Lung (tissue), 17 donors: ENCODE measurements at places on chromosomes 16 and 17.

DNA sequence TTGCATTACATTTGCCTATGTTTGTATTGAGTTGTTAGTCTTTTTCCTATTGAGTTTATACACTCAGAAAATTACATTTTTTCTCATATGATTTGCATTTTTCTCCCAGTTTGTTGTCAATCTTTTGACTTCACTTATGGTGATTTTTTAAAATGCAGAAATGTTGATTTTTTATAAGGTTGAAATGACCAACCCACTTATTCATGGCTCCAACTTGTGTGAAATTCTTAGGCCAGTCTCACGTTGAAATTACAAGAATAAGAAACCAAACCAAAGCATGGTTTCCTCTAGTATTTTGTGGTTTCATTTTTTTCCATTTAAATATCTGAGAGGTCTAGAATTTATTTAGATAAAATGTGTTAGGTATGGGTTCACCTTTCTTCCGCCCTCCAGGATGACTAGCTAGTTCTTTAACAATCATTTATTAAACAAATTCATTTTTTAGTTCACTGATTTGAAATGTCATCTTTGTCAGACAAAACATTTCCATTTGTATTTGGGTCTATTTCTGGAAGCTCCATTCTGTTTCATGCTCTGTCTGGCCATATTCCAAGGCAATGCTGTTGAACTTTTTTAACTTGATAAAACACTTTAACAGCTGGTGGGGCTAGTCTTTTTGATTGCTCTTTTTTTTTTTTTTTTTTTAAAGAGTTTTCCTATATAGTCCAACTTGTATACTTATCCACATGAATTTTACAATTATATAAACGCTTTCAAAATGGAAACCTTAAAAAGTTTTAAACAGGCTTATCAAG, 40.0 kb downstream of the FAM20A start:
- peak; percentile 27 for DNase-seq

GRCh38 chr16:68503334-68503733, 35.8 kb upstream of the ZFP90 start:
- no peak for DNase-seq

DNA sequence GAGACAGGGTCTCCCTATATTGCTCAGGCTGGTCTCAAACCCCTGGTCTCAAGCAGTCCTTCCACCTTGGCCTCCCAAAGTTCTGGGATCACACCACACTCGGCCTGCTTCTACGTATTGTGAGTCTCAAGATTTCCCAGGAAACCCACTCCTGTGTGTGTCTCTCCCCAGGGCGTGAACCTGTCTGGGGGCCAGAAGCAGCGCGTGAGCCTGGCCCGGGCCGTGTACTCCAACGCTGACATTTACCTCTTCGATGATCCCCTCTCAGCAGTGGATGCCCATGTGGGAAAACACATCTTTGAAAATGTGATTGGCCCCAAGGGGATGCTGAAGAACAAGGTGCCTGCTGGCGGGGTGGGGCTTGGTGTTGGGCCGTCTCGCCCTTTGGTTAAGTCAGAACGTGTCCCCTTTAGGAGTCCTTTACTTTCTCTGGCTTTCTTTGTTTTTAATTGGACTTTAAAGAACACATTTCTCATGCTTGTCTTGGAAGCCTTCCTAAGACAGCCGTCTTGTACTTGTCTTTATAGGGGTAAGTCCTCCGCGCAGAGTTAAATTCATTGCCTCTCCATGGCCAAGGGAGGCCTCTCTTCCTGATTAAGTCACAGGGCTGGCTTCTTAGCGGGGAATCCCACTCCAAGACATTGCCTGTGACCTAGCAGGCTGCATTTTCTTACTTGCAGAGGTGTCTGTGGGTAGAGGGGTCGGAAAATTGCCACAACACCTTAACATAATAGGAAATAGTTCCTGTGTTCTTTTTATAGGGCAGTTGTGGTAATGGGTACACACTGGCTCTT, 136.4 kb downstream of the ABCC6 start:
- DNase-seq = no peak

- DNase-seq = no peak
Observed at GRCh38 chr17:59346341-59346740, 14.9 kb downstream of the YPEL2 start.

DNA sequence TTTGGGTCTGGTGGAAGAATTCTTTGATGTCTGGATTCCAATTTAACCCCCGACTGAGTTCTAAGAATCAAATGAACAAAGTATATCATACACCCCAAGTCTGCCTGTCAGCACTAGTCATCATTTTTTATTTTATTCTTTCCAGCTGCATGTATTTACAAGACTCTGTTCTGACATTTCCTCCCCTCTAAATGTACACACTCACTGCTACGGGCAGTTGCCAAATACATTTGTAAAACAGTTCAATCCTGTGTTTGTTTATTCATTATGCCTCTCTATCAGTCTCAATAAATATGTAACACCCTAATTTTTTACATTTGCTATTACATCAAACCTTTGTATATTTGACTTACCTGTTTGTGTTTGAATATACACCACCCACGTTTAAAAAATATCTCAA, 422.3 kb upstream of the PSMD7 start:
- DNase-seq = peak; percentile 41

GRCh38 chr16:25013751-25014499, 1.2 kb downstream of the ARHGAP17 start:
- no peak for DNase-seq

DNA sequence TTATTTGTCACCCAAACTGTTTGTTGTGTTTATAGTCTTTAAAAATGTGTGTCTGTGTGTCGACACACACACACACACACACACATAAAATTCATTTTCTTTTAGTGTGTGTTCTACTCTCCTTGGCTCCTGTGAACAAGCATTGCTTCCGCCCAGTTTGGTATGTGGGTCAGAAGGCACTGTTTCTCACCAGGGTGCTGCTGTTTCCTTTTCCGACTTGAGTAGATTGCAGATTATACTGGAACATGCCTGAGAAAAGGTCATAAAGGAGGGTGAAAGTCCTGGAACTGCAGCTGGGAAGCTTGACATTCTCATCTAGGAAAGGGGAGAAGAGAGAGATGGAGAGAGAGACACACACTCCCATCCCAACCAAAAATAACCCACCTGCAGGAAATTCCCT, 330.3 kb downstream of the BCAS3 start:
- no peak for DNase-seq

DNA sequence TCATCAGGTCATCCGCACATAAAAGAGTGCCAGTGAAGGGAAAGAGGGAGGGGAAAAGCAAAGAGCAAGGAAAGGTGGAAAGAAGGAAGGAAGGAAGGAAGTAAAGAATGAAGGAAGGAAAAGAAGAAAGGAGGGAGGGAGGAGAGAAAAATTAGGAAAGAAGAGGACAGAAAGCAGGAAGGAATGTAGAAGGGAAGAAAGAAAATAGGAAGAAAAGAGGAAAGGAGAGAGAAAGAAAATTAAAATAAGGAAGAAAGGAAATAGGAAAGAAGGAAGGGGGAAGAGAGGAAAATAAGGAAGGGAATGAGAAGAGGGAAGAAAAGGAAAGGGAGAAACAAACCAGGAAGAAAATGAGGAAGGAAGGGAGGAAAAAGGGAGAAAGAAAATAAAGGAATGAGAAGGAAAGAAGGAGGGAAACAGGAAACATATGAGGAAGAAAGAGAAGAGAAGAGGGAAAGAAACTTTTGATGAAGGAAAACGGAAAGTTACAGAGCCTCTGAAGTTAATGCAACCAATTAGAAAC, 212.6 kb downstream of the XYLT1 start:
- no peak for DNase-seq

DNA sequence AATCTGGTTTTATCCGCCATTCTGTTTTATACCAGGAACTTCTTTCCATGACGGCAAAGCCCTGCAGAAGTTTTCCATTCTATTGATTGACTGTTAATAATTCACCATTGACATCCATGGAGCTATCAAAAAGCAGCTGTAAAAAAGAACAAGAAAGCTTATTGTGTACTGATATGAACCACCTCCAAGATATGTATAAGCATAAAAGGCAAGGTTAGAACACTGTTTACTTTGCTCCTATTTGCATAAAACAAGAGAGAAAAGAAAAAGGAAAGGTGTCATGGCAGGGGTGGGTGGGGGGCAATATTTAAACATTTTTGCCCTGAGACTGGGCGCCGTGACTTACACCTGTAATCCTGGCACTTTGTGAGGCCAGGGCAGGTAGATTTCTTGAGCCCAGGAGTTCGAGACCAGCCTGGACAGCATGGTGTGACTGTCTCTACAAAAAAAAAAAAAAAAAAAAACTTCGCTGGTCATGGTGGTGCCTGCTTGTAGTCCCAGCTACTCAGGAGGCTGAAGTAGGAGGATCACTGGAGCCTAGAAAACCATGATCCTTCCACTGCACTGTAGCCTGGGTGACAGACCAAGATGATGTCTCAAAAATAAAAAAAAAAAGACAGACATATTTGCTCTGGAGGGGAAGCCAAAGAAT, 52.5 kb downstream of the TMEM114 start:
- DNase-seq = no peak

- no peak for DNase-seq
Observed at GRCh38 chr17:67725373-67725791, 7.6 kb downstream of the NOL11 start.

- DNase-seq = no peak
Observed at GRCh38 chr16:50678531-50678930, 2.6 kb downstream of the SNX20 start.

DNA sequence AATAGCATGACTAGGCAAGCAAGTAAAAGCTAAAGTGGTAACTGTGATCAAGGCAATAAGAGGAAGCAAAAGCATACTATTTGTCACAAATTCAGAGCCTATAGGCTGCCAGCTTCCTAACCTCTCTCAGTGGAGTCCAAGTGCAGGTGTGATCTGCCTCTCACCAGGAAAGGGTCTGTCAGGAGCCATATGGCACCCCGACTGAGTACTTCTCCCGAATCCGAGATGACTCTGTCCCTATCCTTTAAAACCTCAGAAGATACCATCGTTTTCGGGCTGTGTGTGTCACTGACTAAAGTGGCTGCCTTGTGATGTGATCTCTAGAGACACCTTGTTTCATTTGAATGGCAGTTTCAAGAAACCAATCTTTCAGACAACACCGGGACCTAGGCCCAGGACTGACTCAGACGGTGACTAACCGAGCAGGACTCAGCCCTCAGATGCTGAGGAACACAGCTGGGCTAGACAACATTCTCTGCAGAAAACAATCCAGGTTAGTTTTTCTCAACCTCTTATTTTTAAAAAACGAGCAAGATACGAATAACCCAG, 63.6 kb downstream of the SMG6 start:
- no peak for DNase-seq

DNA sequence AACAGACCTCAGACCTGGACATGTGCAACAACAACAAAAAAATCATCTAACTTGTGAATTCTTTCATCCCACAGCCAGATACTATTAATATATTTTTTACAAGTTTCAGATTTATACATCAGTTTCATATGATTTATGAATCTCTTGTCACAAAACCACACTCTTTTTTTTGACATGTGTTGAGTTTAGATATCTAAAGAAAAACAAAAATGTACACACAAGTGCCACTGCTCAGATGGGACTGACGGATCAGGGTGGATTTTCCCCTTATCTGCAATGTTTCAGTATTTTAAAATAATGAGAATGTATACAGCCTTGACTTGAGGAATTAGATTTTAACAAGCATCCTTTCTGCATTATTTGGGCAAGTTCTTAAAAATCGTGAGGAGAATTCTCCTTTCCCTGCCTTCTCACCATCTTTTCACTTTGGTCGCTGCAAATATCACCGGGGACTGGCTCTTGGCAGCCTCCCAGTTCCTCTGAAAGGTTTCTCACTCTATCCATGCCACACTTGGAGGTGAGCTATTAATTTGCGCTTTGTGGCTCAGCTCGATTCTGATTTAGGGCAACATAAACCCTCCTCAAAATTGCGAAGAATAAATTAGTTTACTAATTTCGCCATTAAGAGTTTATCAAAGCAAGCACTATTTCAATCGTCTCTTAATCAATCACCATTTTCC, 225.7 kb downstream of the XYLT1 start:
- no peak for DNase-seq

DNA sequence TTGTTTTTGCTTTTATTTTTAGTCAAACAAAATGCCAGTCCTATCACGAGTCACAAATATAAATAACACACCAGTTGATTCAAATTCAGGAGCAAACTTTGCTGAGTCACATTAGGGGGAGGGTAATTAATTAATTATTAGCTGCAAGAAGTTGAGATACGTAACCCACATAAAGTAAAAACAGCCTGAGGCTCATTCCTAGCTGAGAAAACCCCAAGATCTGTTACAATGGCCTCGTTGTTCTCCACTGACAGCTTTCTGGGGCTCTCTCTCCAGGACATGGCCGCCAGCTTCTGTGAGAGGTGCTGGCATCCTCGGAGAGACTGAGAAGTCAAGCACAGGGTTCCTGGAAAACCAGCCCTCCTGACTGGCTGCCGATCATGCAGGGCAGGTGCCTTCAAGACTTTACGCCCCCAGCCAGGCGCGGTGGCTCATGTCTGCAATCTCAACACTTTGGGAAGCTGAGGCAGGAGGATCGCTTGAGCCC, 11.1 kb downstream of the RAB40B start:
- peak; percentile 53 for DNase-seq

DNA sequence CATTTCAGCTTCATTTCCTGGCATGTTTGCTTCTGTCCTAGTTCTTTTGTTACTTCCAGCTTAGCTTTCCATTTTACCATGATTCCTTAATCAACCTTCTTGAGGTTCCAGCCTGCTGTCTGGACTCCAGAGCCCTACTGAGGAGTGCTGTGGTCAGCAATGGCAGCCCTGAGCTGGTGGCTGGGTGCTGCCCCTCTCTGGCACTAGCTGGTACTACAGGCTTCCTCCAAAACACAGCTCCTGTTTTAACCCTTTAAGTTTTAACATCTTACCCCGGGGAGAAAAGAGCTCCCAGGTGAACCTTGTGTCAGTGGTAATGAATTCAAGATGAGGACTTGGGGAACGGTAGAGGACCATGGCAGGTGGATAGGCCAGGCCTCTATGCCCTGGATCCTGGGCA, 395.5 kb downstream of the TMEM114 start:
- no peak for DNase-seq

- DNase-seq = no peak
Observed at GRCh38 chr17:30082773-30083172, 33.8 kb upstream of the NSRP1 start.

DNA sequence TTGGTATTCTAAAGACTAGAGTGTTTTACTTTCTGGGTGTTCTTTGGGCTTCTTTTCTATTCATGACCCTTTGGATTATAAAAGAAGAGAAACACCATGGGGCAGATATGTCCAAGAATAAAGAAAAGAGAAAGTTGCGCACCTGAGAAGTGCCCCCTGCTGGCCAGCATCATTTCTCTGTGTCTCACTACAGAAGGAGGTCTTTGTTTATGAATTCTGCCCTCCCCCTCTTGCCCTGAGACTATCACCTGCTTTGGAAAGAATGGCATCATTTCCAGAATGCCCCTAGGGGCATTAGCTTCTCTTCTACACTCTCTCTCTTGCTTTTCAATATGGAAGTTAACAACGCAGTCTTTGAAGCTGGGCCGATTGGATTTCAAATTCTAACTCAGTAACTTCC, 45.0 kb downstream of the CDH13 start:
- no peak for DNase-seq

- no peak for DNase-seq
Observed at GRCh38 chr16:70520612-70521297, 2.6 kb downstream of the COG4 start.

GRCh38 chr16:3480901-3481695, 14.2 kb downstream of the C16orf90 start:
- no peak for DNase-seq

GRCh38 chr16:3476409-3476808, 18.9 kb downstream of the C16orf90 start:
- no peak for DNase-seq
